ENCODE measurements at places on chromosomes 3 and 15. TPM values are rescaled to one million over a fixed set of nuclear protein-coding genes. Genes with fewer than 3 reads are reported as not detected.

The HAUS2 gene
- total RNA-seq = 22.9 TPM

DNA sequence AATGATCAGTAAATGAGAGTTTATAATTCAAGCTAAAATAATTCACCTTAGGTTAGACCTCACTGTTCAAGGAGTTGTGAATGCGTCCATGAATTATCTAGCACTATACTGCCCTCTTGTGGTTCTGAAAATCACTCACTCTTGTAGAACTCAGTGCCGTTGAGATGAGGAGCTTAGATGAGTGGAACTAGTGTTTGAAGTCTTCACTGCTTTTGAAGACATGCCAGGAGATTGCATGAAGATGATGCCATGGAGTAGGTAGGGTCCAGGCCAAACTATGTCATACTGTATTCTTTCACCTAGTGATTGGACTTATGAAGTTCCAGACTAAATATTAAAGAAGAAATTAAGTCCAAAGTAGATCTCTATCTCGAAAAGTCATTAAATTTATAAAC is 28.8 kb downstream of the LYSMD4 start:
- DNase-seq = no peak
- no peaks in the 10 kb centered on the region for H3K27me3 ChIP-seq
- no peak overlapping the region for H3K27ac ChIP-seq
- H3K4me1 ChIP-seq = peaks cover 8% of the 10 kb centered on the region

DNA sequence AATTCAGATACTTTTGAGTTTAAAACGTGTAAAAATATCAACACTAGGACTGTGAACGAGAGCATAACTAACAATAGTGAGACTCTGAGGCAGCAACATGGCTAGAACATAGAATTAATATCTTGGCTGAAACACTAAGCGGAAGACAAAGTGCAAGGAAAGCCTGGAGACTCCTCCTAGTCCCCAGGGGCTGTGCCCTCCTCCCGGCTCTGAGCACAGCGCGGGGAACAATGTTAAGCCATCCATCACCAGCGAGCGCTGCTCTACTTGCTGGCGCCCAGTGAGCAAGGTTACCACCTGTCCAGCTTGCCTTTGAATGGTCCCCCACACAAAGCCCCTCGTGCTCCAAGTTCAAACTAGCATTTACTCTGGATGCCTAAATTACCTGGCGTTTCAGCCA is 436.9 kb downstream of the FOXP1 start:
- H3K4me3 ChIP-seq = no peak overlapping the region
- no peak for DNase-seq
- no peaks in the 10 kb centered on the region for H3K27me3 ChIP-seq
- no peak overlapping the region for H3K27ac ChIP-seq
- peaks cover 2% of the 10 kb centered on the region for H3K4me1 ChIP-seq

DNA sequence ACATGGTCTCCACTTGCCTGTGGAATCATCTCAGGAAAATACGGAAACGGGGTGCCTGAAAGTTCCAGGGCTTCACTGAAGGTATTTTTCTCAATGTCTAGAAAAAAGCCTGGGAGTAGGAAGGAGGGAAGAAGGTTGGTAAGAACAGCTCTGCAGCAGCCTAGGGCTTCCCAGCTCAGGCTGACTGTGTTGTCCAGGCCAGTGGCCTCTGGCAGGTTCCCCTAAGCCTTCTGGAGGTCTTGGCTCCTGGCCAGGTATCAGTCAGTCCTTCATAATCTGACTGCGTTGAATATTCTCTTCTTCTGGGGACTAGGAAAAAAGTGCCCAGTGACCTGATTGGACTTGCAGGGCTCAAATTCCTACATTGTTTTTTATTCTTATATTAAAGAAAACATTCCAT is 38.6 kb downstream of the SSR3 start:
- no peaks in the 10 kb centered on the region for H3K36me3 ChIP-seq
- H3K27me3 ChIP-seq = no peaks in the 10 kb centered on the region
- no peak overlapping the region for H3K27ac ChIP-seq
- peak; percentile 30 for DNase-seq
- no peak overlapping the region for H3K4me3 ChIP-seq

DNA sequence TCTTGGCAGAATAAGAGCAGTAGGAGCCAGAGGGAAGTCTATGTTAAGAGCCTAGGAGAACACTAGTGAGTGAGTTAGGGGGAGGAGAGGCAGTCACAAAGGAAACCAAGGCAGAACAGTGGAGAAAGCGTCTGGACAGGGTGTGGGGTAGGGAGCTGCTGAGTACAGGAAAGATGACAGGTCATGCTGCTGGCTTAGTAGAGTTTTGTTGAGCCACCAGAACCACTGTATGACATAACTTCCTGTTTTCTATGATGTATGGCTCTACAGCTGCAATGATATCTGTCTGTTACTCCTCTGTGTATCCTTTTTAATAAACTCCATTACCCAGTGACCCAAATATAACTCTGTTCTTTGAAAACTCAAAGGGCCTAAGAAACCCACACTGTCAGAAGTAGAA is 10.6 kb upstream of the STT3B start:
- H3K4me3 ChIP-seq = no peak overlapping the region
- H3K27ac ChIP-seq = no peak overlapping the region
- no peaks in the 10 kb centered on the region for H3K4me1 ChIP-seq
- DNase-seq = no peak

DNA sequence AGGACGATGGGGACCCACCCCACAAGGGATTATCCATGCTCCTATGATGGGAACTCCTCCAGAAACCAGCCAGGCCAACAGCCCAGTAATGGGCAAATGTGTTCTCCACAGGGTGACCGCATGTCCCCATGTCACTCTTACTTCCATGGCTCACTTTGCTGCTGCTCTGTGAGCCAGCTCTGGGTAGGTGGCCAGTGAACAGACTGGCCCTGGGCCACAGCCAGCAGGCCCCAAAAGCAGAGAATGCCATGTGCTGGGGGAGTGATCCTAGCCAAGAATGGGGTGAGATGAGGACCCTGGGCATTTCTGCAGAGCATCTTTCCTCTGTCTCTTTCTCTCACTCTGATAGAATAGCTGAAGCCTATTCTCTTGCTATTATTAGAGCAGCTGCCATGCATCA is 391.4 kb downstream of the LRTM1 start:
- no peak for DNase-seq
- H3K4me1 ChIP-seq = peaks cover 1% of the 10 kb centered on the region
- no peaks in the 10 kb centered on the region for H3K27me3 ChIP-seq
- no peaks in the 10 kb centered on the region for H3K36me3 ChIP-seq
- H3K27ac ChIP-seq = no peak overlapping the region
